Activated naive CD8-positive, alpha-beta T cell treated with anti-CD3 and anti-CD28 coated beads, Interleukin-2, amount 50 U/mL, for 24 hours (primary cell): ENCODE measurements at places on chromosomes 6 and 20.
A peak's percentile ranks its signal among the peaks of the same experiment; 100 is the strongest.

DNA sequence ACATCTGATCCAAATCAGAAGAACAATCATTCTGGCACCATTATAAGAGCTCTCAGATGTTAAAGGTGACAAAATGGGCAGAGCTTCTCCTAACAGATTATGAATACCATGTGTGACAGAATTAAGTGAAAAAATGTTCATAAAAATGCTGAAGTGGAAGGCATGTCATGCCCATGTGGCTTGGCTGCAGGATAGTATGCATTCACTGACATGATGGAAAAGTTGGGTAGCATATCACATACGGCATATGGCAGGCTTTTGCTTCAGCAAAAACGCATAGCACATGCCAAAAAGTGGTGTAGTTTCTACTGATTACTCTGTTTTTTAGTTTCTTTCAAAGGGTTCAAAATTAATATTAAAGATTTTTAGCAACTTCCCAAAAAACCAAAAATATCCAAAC lies 731.5 kb upstream of the EPHA7 start:
- H3K27ac ChIP-seq = no peak overlapping the region
- no peak overlapping the region for H3K4me3 ChIP-seq
- DNase-seq = no peak
- H3K4me1 ChIP-seq = no peaks in the 10 kb centered on the region

DNA sequence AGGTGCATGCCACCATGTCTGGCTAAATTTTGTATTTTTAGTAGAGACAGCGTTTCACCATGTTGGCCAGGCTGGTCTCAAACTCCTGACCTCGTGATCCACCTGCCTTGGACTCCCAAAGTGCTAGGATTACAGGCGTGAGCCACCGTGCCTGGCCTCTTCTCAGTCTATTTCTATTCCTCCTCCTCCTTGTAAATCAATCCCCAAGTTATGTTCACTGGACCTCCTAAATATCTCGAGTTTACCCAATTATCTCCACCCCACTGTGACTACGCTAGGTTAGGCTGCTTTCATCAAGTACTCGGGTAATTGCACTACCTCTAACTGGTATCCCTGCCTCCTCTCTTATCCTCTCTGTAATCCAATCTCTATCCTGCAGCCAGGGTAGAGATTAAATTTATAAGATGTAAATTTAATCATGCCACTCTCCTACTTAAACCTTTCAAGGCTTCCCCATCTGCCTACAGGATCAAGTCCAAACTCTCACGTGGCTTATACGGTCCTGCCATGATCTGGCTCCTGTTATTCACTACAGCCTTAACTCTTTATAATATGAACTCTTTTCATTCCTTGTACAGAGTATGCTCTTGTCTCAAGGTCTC lies 837 bp upstream of the MAD2L1BP start:
- peaks cover 22% of the 10 kb centered on the region for H3K36me3 ChIP-seq
- H3K27me3 ChIP-seq = no peaks in the 10 kb centered on the region
- DNase-seq = no peak
- H3K4me3 ChIP-seq = peak overlapping the region; percentile 95

- H3K4me3 ChIP-seq = no peak overlapping the region
- no peak overlapping the region for H3K27ac ChIP-seq
These were observed 50.0 kb downstream of the SGK1 start for GRCh38 chr6:134267917-134268361.

- no peak overlapping the region for H3K27ac ChIP-seq
- no peaks in the 10 kb centered on the region for H3K36me3 ChIP-seq
- no peaks in the 10 kb centered on the region for H3K4me1 ChIP-seq
These were observed 34.2 kb downstream of the MAFB start for GRCh38 chr20:40654876-40655275.

- no peak overlapping the region for H3K27ac ChIP-seq
- DNase-seq = no peak
- H3K36me3 ChIP-seq = peaks cover 6% of the 10 kb centered on the region
- no peak overlapping the region for H3K4me3 ChIP-seq
- H3K4me1 ChIP-seq = peaks cover 2% of the 10 kb centered on the region
These were observed 390.8 kb downstream of the CDKAL1 start for GRCh38 chr6:20924911-20925543.

DNA sequence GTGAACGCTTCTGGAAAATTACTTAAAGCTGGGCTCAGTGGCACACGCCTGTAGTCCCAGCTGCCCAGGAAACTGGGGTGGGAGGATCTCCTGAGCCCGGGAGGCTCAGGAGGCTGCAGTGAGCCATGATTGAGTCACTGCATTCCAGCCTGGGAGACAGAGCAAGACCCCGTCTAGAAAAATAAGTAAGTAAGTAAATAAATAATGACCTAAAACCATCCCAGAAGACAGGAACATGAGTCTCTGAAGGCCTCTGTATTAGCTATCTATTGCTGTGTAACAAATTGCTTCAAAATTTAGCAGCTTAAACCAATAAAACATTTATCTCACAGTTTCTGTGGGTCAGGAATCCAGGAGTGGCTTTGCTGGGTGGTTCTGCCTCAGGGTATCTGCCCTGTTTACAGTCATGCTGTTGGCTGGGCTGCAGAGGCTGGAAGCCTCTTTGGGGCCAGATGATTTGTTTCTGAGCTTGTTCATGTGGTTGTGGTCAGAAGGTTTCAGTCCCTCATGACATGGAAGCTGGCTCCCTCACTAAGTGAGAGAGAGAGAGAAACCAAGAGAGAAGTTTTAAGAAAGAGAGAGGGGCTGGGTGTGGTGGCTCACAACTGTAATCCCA lies 48.4 kb upstream of the NCOA3 start:
- peak overlapping the region; percentile 3 for H3K4me3 ChIP-seq
- peaks cover 53% of the 10 kb centered on the region for H3K4me1 ChIP-seq
- no peaks in the 10 kb centered on the region for H3K36me3 ChIP-seq
- peak; percentile 50 for DNase-seq
- peak overlapping the region; percentile 74 for H3K27ac ChIP-seq

GRCh38 chr20:58010666-58011065 lies 217.8 kb downstream of the ANKRD60 start:
- no peak overlapping the region for H3K4me3 ChIP-seq
- H3K4me1 ChIP-seq = peaks cover 13% of the 10 kb centered on the region
- no peaks in the 10 kb centered on the region for H3K36me3 ChIP-seq
- no peak for DNase-seq
- no peak overlapping the region for H3K27ac ChIP-seq

DNA sequence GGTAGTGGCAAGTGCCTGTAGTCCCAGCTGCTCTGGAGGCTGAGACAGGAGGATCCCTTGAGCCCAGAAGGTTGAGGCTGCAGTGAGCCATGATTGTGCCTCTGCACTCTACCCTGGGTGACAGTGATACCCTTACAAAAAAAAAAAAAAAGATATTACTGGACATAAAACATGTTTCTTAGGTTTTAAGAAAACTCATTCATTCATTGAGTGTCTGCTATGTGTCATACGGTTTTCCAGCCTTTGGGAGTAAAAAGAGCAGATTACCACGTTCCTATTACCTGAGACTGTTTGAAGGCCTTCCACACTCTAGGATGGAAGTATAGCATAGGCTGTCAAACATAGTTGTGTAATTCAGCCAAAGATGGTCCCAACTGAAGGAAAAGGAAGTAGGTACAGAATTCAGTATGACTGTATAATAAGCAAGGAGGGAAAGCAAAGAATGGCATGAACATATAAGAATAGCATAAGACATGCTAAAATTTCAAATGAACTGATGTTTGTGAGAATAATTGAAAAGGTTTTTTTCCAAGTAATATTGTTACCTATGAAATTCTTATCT lies 22.0 kb downstream of the STXBP5 start:
- H3K4me3 ChIP-seq = no peak overlapping the region
- peaks cover 27% of the 10 kb centered on the region for H3K36me3 ChIP-seq
- DNase-seq = no peak

DNA sequence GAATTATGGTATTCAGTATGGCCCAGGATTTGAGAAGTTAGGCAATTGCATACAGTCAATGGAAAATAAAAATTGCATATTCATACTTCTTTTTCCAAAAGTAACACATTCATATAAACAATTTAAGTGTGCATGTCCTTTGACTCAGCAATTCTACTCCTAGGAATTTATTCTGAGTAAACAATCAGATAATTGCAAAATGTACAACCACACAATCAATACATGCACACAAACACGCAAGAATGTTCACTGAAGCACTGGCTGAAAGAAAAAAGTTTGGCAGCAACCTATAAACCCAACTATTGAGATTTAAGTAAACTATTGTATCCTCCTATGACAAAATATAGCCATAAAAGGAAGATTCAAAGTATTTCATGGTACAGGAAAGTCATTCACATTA lies 1.6 kb downstream of the CYP39A1 start:
- H3K27me3 ChIP-seq = peaks cover 55% of the 10 kb centered on the region
- DNase-seq = no peak
- H3K4me3 ChIP-seq = no peak overlapping the region

DNA sequence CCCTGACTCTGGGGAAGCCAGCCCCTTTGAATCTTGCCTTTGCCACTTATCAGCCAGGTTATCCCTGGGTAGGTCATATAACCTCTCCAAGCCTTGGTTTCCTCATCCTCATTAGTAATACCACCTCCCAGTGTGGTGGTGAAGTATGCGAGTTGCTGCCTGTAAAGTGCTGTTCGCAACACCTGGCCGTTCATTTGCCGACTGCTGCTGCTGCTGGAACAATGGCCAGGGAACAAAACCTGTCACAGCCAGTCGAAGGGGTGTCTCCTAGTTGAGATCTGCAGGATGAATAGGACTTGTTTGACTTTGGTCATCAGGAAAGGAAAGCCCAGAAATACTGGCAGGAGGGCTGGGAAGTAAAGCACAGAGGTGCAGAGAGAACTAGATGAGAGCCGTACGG lies 6.1 kb downstream of the MANBAL start:
- H3K4me3 ChIP-seq = no peak overlapping the region
- no peak for DNase-seq
- H3K27me3 ChIP-seq = no peaks in the 10 kb centered on the region
- peaks cover 50% of the 10 kb centered on the region for H3K36me3 ChIP-seq

GRCh38 chr6:139639507-139639906 lies 265.1 kb upstream of the CITED2 start:
- H3K27me3 ChIP-seq = peaks cover 24% of the 10 kb centered on the region
- H3K4me1 ChIP-seq = peaks cover 7% of the 10 kb centered on the region
- H3K36me3 ChIP-seq = no peaks in the 10 kb centered on the region
- no peak overlapping the region for H3K4me3 ChIP-seq
- DNase-seq = no peak
- no peak overlapping the region for H3K27ac ChIP-seq

- DNase-seq = no peak
- H3K36me3 ChIP-seq = no peaks in the 10 kb centered on the region
- H3K4me3 ChIP-seq = no peak overlapping the region
- H3K27ac ChIP-seq = no peak overlapping the region
These were observed 97.8 kb upstream of the OGFRL1 start for GRCh38 chr6:71190809-71191208.

- no peaks in the 10 kb centered on the region for H3K27me3 ChIP-seq
- no peak overlapping the region for H3K27ac ChIP-seq
- no peak overlapping the region for H3K4me3 ChIP-seq
- peaks cover 3% of the 10 kb centered on the region for H3K36me3 ChIP-seq
These were observed 141.5 kb downstream of the GMDS start for GRCh38 chr6:2103765-2104523.
